ENCODE measurements at places on chromosomes 13 and 19.

GRCh38 chr13:65943708-65944107 lies 1286.4 kb downstream of the PCDH9 start:
- no peak for DNase-seq

DNA sequence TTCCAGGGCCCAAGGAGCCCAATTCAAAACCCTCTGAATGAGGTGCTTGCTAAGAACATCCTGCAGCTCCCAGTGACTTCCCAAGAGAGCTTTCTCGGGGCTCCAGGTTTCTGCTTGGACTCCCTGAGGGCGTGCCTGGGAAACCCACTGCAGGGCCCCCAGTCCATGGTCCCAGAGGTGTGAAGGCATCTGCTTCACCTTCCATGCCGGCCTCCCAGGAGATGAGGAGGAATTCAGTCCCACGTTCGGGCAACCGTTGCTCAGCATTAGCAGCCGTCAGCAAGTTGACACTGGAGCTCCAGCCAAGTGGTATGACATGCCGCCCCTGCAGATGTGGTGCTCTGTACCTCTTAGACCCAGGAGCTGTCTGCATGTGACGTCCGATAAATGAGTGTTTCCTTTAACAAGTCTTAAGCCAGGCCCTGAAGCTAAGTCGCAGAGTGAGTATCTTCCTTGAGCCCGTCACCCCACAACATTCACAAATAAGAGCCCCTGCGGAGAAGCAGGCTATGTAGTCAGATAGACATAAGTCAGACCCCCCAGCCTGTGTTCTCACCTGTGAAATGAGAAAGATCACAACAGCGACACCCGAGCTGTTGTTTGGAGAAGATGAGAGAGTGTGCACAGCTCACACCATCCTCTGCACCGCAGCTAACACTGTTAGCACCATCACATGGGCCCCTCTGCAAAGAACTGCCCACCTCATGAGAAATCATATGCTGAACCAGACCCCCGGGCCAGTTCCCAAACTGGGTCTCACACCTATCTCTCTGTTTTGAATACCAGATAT lies 150.3 kb downstream of the KATNAL1 start:
- no peak for DNase-seq

DNA sequence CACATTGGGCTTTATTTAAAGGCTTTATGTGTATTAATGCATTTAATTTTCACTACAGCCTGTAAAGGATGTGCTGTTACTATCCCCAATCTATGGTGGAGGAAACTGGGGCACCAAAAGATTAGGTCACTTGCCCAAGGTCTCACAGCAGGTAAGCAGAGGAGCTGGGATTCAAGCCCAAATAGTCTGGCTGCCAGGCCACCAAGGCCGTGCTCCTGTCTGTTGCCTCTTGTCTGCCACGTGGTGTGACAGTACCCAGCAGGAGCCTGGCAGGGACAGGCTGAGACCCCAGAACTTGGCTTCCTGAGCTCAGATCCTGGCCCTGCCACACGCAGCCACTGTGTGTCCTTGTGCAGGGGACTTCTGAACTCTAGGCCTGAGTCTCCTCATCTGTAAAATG lies 4.5 kb downstream of the NTN5 start:
- no peak for DNase-seq

DNA sequence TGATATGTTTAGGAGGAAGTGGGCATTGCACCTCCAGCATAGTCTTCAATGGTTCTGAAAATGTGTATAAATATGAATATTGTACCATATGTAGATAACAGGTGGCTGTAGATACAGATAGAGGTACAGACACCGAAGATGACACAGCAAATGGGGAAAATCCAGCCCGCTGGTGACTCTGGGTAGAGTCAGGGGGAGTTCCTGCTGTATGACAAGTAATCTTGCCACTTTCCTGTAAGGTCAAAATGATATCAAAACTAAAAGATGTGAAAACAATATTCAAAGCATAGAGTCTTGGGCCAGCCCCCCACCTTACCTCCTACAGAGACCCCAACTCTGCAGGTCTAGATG lies 17.8 kb downstream of the C2CD4C start:
- DNase-seq, result no peak

- no peak for DNase-seq
Observed at GRCh38 chr19:45251452-45252354, 632 bp downstream of the MARK4 start.

- no peak for DNase-seq
Observed at GRCh38 chr19:33840783-33841182, 44.1 kb downstream of the KCTD15 start.

DNA sequence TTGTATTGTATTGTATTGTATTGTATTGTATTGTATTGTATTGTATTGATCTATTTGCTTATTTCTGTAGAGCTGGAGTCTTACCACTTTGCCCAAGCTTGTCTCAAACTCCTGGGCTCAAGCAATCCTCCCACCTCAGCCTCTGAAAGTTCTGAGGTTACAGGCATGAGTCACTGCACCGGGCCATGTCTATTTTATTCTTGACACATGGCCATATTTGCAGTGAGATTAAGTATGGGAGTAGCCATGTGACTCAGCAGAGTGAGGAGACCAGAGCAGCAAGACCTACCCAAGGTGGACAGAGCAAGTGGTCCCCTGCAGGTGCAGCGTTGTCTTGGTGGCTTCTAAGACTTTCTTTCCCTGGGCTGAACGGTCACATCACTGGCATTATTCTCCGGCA lies 49.1 kb upstream of the UBAC2 start:
- no peak for DNase-seq

- no peak for DNase-seq
Observed at GRCh38 chr13:91302111-91302510, 45.4 kb upstream of the MIR17HG start.

DNA sequence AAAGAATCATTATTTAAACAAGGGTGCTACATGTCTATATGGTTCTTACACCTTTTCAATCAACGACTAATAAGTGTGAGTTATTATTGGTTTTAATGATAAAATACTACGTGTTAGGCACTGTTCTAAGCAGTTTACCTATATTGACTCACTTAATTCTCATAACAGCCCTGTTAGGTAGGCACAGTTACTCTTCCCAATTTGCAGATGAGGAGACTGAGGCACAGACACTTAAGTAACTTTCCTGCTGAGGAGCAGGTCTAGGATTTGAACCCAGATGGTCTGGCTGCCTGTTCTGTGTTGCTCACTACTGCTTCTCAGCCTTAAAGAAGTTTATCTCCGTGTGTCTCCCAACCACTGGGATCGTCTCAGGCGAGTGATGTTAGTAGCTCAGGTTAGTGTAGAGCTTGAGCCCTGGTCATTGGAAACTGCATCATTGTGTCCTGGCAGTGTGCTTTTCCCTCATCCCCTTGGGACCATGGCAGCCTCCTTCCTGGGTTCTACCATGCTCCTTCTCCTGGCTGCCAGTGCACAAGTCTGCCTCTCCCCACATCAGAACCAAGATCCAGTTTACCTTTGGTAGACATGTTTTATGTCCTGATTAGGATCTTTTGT lies 10.9 kb downstream of the UBAC2 start:
- no peak for DNase-seq

DNA sequence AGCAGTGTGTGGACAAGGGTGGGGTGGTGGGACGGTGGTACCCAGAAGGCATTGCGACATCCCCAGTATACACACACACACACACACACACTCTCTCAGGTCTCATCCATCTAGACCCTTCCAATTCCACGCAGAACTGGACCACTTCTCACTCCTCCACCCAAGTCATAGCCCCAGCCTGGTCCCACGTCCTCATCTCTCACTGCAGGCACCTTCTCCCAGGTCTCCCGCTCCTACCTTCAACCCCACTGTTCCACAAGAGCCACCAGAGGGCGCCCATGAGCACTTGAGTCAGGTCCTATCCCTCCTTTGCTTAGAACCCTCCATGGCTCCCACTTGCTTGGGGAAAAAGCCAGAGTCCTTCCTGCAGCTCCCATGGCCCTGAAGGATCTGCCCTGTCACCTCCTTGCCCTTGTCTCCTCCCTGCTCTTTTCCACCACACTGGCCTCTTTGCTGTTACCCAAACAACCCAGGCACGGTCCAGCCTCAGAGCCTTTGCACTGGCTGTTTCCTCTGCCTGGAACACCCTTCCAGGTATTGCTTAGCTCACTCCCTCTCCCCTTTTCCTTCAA lies 62.6 kb downstream of the IER2 start:
- peak; percentile 72 for DNase-seq

DNA sequence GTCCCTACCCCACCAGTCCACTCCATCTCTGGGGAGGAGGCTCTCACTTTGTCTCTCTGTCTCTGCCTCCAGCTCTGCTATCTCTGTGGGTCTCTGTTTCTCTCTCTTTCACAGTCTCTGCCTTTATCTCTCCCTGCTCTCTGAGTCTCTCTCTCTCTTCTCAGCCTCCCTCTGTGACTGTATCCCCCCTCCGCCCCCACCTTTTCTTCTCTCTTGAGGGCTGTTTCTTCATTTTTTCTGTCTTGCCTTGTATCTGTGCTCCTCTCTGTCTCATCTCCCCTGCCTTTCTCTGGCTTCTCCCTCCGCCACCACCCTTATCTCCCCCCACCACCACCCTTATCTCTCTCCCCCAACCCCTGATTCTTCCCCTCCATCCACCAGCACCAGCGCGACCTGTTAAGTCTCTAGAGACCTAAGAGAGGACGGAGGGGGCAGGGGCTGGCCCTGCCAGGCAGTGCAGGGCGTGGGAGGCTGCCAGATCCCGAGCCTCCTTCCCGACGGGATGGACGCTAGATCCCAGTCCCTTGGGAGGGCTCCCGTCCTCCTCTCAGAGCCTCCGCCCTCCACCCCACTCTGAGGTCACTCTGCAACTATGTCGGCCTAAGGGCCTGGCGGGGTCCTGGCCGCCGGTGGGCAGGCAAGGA lies 1.0 kb downstream of the AXL start:
- DNase-seq, result no peak

- no peak for DNase-seq
Observed at GRCh38 chr13:114100446-114101357, 31.7 kb downstream of the RASA3 start.

DNA sequence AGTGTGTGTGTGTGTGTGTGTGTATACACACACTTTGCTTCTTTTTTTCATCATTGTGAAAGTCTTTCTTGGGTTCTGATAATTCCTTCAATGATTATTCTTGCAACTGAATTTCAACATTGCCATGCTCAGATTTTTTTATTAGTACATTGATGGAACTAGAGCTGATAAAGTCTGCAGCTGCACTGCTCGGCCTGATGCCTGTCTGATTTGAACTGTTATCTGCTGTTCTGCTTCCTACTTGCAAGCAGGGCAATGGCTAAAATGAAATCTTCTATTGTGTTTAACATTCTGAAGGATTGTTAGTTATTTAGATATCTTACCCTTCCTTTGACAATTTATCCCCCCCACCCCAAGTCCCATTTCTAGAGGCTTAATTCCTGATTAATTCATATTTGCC lies 61.3 kb downstream of the OLFM4 start:
- no peak for DNase-seq

- DNase-seq, result no peak
Observed at GRCh38 chr13:97566907-97567306, 132.9 kb downstream of the RAP2A start.

GRCh38 chr13:86569974-86570373 lies 770.8 kb upstream of the SLITRK6 start:
- DNase-seq, result no peak

DNA sequence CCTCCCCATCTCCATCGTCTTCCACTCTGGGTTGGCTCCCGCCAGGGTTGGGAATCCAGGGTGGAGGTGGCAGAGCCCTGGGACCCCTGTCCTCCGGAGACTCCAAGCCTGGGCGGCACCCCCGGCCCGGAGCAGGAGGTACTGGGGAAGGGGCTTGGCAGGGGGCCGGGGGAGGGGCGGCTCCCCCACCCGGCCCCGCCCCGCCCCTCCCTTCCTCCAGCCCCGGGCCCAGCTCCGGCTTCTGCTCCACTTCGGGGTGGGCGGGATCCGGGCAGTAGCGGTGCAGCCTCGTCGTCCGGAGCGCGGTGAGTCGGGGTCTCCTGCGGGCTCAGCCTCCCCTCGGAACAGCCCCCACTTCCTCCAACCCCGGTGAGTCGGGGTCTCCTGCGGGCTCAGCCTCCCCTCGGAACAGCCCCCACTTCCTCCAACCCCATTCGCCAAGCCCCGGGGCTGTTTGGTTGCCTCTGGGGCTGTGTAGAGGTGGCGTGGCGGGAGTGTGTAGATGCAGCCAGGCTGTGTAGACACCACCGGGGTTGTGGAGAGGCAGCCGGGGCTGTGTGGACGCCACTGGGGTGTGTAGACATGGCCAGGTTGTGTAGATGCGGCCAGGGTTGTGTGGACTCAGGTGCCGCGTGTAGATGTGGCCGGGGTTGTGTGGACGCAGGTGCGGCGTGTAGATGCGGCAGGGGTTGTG lies at the start of gene TMPRSS9:
Gene TMPRSS9, plus strand, starts transcription at position 274 of the 694 bp plus-strand sequence. CDS start 29,521 bp downstream, outside the sequence.
- no peak for DNase-seq

GRCh38 chr13:24168979-24169378 lies 8.5 kb downstream of the SPATA13 start:
- DNase-seq, result no peak

- no peak for DNase-seq
Observed at GRCh38 chr13:48783181-48783630, 129.5 kb downstream of the CYSLTR2 start.

GRCh38 chr19:54523403-54523802 lies 20.8 kb downstream of the LAIR2 start:
- peak; percentile 23 for DNase-seq

DNA sequence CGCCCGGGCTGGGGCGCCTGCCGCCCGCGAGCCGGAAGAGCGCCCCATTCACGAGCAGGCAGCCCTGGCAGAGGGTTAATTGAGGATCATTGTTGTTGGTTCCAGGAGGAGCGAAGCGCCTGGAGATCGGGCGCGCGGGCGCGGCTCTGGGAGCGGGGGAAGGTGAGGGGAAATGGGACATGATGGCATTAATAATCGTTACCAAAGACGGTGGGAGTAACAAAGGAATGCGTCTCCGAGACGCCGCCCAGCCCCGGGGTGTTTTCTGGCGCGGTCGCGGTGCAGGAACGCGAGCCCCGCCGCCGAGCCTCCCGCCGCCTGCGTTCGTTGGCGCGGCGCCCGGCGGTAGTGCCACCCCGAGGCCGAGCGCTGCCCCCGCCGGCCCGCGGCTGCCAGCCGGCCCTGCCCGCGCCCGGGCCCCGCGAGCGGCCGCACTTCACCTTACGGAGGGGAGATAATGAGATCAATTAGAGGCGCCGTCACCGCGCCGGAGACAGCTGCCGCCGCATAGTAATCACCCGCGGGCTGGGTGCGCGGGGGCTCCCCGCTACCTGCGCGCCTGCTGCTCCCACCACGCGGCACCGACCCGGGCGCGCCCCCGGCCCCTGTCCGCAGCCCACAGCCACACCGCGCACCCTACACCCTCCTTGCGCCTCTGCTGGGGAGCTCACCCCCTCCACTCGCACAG lies 2.8 kb downstream of the ZNF536 start:
- DNase-seq, result no peak

- DNase-seq, result no peak
Observed at GRCh38 chr19:52398081-52398441, 412 bp downstream of the ZNF528 start.

DNA sequence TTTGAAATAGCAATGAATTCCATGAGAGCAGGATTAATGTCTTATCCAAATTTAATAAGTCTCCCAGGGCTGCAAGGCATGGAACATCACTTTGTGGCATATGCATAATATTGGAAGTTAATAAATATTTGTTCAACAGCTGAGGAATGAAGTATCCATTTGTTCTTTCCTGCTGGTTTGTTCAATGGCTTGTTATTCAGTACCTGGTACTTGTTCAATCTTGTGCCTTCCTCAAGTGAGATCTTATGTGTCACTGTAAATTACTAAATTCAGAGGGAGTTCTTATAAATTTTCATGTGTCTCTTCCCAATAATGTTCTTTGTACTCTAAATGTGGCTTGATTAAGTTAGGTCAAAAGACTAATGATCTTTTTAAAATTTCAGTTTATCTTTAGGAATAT lies 1105.5 kb upstream of the SPRY2 start:
- no peak for DNase-seq

Data from stimulated activated CD4-positive, alpha-beta T cell treated with anti-CD3 and anti-CD28 coated beads, Interleukin-4, amount 100 ng/mL, for 4 hours (primary cell).